ENCODE measurements at places on chromosomes 1 and 21.
A peak's percentile ranks its signal among the peaks of the same experiment; 100 is the strongest.

DNA sequence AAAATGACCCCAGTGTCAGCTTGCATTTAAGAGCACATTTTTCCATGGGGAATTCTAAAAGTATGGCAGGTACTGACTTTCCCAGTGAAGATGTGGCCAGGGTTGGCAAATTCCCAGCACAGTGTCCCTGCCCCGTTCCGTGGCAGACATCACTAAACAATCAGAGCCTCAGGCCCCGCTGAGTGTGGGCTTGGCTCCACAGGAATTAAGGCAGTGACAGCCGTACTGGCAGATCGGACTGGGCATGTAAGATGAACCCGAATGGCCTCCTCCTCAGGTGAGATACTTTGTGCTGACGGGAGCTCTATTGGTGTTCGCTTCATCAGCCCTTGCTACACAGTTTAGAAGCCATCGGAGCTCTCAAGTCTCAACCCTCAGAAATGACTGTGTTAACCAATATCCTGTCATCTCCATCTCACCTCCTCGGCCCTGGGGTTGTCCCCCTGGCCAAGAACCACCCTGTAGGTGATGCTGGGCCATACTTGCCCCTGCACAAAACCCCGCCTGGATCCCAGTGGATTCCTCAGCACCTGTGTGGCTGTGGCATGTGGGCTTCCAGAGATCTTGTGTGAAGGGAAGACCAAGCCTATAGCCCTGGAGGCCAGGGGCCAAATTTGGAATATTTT, 29.0 kb upstream of the ABCG1 start:
- DNase-seq: peak; percentile 33

DNA sequence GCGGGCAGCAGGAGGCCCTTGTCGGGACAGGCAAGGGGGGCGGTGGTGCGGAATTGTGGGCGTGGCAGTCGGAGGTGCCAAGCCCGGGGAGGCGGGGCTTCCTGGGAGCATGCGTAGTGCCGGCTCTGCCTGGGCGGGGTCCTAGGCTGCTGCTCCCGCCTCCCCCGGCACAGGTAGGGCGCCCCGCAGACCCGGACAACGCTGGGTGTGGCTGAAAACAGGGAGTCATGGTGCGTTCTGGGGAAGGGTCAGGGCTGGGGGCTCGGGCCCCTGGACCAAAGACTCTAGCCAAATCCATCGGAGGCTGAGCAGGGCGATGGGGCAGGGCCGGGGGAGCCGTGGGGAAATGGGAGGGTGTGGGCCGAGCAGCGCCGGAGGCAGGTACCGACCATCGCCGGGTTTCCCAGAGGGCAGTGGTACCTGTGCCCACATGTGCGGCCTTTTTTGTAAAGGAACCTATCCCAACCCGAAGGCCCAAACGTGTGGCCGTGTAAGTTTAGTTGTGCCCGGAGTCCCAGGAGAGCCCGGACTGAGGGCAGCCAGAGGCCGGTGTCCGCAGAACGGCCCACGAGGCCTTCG, 231.9 kb downstream of the SDCCAG8 start:
- DNase-seq: peak; percentile 31

DNA sequence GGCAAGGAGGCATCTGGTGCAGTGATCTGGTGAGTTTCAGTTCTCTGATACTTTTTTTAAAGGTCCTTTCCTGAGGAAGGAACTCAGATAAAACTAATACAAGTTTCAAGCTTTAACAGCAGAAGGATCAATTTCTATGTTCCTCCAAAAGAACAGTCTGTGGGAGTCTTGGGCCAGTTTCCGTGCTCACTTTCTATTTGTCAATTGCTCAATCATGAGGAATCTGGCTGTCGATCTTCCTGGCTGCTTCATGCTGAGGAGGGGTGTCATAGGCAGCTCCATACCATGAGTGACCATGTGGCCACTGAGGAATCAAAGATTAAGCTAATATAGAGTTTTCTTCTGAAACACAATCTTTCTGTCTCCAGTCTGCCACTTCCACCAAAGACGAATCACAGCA, 11.4 kb upstream of the TMEM125 start:
- no peak for DNase-seq

GRCh38 chr1:183480971-183481441, 8.7 kb downstream of the SMG7 start:
- DNase-seq: no peak

DNA sequence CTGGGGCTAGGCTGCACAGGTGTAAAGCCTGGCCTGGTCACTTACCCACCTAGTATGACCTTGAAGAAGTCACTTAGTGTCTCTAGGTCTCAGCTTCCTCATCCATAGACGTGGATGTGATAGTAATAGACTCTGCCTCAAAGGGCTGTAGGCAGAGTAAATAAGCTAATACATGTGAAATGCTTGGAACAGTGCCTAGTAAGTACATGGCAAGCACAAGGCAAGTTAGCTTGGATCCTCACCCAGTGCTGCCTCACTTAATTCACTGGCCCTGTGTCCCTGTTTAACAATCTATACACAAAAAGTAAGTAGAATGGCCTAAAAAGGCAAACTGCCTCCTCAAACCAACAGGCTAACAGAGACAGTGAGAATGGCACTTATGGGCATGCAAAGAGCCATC, 167.8 kb downstream of the PIGK start:
- DNase-seq: no peak

GRCh38 chr21:38258521-38259485, 2.0 kb downstream of the KCNJ15 start:
- DNase-seq: no peak

DNA sequence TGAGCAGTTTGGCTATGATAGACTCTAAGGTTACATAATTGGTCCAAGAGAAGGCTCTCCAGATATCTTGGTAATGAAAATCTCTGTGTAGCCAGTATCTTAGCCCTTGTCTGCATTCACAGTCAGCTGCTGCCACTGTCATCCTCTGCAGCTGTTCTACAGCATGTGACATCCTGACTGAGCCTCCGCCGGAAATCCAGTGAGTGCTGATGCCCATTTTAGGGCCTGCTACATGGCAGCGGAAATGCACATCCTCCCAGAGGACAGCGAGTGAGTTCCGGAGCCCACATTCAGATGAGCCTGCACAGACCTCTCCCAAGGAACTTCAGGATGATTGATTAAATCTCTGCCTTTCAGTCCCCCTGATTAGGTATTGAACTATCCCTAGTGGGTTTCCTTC, 237.1 kb downstream of the HHIPL2 start:
- no peak for DNase-seq

- DNase-seq: no peak
These were observed 27.8 kb downstream of the RALGPS2 start for GRCh38 chr1:178752891-178753290.

DNA sequence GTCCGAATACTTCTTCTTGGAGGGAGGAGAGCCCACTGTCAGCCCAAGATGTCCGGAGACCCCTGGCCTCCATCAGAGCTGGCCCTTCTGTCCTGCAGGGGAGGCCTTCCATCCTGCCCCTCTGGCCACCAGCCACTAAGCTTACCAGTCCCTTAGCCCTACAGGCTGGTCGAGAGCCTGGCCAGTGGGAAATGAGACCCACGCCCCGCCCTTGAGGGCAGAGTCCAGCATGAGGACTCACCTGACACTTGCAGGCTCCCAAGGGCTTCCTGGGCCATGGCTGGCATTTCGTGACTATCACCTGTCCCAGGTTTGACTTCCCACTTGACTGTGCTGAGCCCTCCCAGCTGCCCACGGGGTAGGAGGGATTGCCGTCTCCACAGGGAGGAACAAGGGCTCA, 361.8 kb upstream of the VAMP3 start:
- DNase-seq: no peak

- no peak for DNase-seq
These were observed 24.4 kb upstream of the CEP350 start for GRCh38 chr1:179929955-179930798.

DNA sequence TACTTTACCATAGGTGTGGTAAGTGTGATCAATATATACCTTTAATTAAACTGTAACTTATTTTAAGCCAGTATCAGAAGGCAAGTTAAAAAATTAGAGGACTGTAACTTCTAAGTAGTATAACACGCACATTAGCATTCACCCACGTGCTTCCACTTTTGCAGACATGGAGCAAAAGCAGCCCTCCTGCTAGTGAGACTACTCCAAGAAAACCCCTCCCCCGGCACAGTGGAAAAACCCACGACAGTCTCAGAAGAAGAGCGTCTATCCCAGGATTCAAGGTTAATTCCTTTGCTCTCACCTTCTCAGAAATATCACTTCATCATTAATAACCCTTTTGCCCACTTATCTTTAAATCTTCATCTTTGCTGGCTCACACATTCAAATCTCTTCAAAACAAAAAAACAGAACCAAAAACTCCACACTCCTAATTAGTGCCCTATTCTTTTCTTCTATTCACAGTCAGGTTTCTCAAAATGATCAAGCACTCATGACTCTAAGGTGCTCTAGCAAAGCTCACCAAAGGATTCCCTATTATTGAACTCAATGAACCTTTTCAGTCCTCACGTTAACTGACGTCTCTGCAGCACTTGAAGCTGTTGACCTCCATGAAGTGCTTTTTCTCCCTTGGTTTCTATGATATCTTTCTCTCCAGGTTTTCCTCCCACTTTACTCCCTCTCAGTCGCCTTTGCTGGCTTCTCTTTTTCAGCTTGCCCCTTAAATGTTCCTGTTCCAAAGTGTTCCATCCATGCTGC, 213.5 kb downstream of the SMYD3 start:
- DNase-seq: no peak

GRCh38 chr1:178768423-178768822, 43.4 kb downstream of the RALGPS2 start:
- peak; percentile 15 for DNase-seq

GRCh38 chr1:36722871-36723270, 240.2 kb upstream of the CSF3R start:
- DNase-seq: no peak

DNA sequence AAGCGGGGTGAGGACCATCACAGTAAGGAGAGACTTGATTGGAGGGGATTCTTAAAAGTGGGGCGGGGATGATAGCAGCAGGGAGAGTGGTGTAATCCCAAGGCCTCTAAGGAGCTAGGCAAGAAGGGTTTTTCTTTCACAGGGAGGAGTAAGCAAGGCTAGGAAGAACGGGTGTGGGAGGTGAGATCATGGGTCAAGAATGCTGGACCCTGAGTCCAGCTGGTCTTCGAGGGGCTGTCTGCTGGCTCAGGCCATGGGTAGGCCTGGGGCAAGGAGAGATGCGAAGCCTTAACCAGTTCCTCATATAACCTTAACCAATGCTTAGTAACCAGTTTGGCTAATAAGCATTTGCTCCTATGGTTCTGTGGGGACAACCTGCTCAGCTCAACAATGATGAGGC, 599.1 kb downstream of the NPHP4 start:
- no peak for DNase-seq

DNA sequence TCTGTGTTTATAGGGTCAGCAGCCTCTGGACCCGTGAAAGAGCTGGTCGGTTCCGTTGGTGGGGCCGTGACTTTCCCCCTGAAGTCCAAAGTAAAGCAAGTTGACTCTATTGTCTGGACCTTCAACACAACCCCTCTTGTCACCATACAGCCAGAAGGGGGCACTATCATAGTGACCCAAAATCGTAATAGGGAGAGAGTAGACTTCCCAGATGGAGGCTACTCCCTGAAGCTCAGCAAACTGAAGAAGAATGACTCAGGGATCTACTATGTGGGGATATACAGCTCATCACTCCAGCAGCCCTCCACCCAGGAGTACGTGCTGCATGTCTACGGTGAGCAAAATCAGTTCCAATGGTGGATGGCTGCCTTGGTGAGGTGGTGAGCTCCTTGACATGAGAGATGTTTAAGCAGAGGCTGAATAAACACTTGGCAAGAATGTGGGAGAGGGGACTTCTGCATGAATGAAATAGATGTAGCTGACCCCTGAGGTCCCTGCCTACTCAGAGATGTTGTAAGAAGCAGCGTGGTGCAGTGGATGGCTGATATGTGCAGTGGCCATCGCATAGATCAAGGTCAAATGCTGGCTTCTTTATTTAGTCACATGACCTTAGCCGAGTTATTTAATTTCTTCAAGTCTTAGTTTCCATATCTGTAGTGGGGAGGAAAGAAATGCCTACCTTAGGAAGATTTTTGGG, 9.3 kb downstream of the SLAMF7 start:
- DNase-seq: no peak

GRCh38 chr1:151196292-151196800, 2.0 kb upstream of the PIP5K1A start:
- peak; percentile 67 for DNase-seq

- no peak for DNase-seq
These were observed 69.6 kb upstream of the GJB5 start for GRCh38 chr1:34685225-34685624.

- no peak for DNase-seq
These were observed 39.2 kb downstream of the MAPKAPK2 start for GRCh38 chr1:206723805-206724472.

DNA sequence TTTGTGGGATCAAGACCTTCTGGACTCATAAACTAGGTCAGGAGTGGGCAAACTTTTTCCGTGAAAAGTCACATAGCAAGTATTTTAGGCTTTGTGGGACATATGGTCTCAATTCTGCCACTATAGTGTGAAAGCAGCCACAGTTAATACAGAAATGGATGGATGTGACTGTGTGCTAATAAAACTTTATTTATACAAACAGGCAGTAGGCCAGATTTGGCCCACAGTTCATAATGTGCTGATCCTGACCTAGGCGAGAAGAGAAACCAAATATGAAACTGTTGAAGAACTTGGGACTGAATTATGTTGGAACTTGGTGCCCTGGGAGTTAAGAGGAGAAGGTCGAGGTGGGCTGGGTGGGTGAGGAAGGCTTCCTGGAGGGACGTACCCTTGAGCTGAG, 17.1 kb downstream of the PADI3 start:
- no peak for DNase-seq

- DNase-seq: peak; percentile 44
These were observed 89.3 kb upstream of the EDEM3 start for GRCh38 chr1:184843732-184844495.

DNA sequence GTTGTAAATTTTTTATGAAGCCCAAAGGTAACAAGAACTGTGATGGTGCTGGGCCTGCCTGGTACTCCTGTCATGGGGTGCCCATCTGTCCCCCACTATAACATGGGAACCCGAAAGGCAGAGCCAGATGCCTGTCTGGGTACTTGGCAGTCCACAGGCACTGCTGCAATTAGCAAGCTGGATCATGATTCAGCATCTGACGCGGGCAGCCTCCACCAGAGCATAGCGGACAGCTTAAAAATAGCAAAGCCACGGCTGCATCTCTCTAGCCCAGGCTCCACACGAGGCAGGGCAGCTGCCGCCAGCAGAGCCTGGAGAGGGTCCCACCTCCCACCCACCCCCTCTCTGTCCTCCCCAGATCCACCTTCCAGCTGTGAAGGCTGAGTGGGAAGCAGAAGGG, 22.9 kb downstream of the SUSD4 start:
- no peak for DNase-seq

DNA sequence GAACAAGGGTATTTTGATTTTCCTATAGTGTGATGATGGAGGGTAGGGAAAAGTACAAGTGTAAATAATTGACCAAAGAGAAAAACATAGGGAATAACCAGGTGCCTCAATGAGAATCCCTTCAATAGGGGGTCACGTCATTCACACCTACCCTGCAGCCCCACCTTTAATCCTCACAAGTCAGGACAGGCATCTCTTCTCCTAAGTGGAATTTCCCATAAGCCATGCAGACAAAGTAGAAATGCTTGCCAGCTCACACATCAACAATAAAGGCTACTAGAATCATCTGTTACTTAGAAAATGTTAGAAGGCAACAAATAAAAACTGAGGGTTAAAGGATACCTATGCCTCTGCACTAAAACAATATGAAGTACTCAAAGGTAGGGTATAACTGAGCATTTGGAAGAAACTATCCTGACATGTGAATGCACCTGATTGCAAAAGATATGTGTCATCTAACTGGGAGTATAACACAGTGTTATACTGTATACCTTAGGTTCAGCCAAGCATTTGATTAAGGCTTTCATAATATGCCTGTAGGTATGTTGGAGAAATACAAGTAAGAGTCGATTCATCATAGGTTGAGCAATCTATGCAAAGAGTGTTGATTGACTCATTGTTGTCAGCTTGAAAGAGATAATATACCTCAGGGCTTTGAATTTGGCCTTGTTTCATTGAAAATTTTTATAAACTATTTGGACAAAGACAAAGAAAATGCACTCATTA, 32.4 kb upstream of the ATP1A1 start:
- no peak for DNase-seq

Measured in stimulated activated CD4-positive, alpha-beta T cell treated with anti-CD3 and anti-CD28 coated beads, Interleukin-15, amount 100 ng/mL, for 24 hours (primary cell).